ENCODE measurements at places on chromosomes 3 and 15.

GRCh38 chr3:108862865-108863798 is 40.5 kb downstream of the TRAT1 start:
- peak; percentile 59 for DNase-seq

GRCh38 chr15:32873284-32874114 is 155.7 kb downstream of the GREM1 start:
- peak; percentile 68 for DNase-seq

DNA sequence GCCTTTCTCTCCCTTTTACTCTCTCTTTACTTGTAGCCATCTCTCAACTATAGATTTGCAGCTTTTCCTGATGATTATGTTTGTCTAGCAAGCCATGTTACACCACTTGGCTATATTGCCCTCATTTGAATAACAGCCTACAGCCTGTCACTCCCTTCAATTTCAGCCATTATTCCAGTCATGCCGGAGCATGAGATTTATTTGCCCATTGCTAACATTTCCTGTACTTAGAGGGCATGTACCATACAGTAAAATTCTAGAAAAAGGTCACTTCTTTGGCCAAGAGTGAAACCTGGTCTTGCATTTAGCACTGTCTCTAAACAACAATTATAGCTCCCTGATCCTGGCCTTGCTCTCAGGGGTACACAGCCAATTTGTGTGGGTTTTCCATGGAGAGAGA is 221.7 kb upstream of the TMC3 start:
- DNase-seq = no peak

DNA sequence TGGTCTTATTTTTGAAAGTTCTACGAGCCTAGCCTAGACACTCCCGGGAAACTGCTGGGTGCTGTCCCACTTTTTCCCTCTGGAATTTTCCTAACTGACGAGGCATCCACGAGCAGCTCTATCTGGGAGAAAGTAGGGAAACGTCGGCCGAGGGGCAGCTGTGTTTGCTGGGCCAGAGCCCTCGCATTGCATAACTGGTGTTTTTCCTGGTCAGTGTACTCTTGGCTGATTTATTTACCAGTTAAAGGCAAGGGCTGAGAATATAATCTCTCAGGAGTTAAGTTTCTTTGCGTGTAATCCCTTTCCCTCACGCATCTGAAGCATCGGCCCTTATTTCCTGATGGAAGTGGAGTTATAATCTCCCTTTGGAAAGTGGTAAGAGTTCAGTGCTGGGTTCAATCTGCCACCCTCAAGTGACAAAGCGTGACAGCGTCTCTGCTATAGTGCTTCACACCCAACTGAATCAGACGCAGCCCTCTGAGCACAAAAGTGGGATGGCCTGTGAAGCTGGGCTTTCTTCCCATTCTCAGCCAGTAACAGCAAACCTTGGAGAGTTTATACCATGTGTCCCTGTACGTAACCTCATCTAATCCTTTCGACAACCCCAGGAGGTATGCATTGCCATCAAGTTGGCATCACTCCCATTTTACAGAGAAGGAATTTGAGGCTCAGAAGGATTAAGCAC is 311.5 kb downstream of the RORA start:
- DNase-seq = peak; percentile 31

DNA sequence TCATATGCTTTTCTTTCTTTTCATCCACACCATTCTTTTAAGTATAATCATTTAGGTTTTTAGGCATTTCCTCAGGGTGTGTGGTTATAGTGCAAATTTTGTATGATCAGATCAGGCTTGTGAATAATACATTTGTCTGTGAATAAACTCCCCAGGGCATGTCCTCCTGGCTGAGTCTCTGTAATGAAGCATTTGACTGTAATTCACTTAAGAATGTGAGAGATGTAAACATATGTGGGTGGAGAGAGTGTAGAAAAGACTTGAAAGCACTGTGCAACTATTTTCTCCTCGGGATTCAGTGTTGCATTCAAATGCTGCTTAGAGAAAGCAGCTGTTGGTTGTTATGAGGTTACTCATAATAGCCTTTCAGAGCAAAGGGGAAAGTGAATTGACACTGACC is 996.5 kb downstream of the TUSC7 start:
- DNase-seq = peak; percentile 97

DNA sequence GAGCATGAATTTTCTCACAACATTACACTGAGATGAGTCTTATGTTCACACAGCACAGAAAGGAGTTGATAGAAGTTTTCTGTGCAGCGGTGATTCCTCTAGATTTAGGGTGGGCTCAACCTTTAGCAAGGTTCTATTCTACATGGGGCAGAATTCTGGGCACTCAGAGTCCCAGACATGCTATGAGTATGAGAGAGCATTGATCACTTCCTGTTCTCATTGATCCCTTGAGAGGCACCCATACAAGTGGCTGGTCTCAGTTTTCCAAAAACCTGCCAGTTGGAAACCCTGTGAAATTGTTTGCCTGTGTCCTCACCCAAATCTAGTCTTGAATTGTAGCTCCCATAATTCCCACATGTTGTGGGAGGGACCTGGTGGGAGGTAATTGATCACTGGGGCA is 112.5 kb upstream of the NR2F2 start:
- no peak for DNase-seq

DNA sequence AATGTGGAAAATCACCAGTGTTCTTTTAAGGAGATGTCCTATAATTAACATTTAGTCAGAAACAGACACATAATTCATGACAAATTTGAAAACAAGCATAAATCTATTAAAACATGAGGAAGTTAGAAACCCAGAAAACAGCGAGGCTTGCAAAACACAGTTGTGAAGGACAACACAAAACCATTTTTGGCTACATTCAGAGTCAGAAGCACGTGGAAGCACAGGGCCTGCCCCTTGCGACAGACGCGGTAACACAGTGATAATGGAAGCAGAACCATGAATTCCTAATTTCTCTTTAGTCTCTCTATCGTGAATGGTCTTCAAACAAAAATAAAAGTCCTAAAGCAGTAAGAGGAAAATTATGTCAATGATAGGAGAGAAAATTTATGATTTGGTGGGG is 12.2 kb downstream of the NCEH1 start:
- DNase-seq = no peak

GRCh38 chr3:99500485-99500884 is 137.9 kb upstream of the COL8A1 start:
- DNase-seq = no peak

DNA sequence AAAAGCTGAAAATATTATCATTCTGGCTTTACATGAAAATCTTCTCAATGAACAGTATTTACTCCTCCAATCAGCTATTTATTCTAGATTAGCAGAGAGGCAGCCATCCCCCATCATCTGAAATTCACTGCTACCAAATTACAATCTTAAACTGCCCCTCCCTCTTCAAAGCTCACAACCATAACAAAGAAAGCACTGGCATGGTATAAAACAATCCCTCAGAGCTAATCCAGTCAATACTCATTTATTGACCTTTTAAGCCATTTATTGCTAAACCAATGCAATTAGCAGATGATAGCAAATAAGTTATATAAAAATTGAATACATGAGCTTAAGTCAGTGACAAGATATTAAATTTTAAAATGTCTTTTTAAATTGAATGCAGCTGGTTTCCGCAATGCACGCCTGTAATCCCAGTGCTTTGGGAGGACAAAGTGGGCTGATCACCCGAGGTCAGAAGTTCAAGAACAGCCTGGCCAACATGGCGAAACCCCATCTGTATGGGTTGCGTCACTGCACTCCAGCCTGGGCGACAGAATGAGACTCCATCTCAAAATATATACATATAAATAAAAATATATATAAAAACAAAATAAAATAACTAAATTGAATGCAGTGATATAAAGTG is 12.1 kb downstream of the SLC4A7 start:
- DNase-seq = peak; percentile 15

- no peak for DNase-seq
Observed at GRCh38 chr3:56787784-56788256, 13.9 kb downstream of the ARHGEF3 start.

GRCh38 chr3:195150181-195151118 is 120.5 kb downstream of the XXYLT1 start:
- peak; percentile 36 for DNase-seq

- no peak for DNase-seq
Observed at GRCh38 chr3:144164352-144164751, 192.7 kb downstream of the DIPK2A start.

- peak; percentile 95 for DNase-seq
Observed at GRCh38 chr3:128080323-128081080, 28.3 kb downstream of the SEC61A1 start.

DNA sequence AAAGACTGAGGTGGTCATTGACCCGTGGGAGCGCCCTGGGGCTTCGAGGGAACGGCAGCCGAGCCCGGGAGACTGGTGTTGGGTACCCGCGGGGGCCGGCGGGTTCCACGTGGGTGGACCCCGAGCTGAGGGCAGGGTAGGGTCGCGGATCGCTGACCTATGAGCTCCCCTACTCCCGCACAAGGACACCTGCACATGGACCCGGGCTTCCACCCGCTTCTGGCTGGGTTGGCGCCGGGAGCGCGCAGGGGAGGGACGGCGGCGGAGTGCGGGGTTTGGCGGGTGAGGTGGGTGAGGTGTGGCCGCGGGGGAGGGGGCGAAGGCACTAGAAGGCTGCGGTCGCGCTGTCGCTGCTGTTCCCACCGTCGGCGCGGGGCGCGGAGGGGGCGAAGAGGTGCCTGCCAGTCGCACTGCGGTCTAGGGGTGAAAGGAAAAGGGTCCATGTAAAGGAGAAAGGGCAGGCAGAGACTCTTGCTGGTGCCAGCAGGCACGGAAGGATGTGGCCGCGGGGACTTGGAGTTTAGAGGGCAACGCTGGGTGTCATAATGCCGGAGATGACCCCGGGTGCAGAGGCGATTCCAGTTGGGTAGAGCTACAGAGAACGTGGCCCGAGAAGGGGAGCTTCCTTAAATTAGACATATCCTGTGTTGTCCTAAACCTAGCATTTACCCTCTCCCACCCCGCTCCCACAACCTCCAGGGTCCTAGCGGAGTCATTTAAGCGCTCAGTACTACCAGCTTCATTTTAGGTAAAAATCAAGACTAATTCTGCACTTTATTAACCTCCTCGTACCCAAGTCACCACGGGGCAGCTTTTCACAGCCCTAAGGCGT is 245.9 kb upstream of the TOPAZ1 start:
- no peak for DNase-seq

DNA sequence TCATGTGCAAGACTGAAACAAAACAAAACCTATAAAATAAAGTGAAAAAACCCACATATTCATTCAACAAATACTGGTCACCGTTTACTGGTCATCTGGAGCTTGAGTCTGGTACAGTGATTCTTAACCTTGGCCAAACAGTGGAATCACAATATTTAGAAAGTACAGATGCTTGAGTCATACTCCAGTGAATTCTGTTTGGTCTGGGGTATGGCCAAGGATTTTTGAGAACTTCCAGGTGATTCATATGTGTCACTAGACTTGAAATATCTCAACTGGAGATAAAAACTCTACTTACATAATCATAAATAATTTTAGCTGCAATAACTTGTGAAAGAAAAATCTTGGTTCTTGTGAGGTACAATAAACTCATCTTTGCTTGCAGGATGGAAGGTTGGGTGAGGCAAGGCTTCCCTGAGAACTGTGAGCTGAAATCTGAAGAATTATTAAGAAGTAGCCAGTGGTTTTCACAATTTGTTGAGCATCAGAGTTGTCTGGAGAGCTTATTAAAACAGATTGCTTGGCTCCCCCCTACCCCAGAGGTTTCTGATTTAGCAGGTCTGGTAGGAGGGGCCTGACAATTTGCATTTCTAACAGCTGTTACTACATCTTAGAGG is 9.6 kb downstream of the NEK11 start:
- peak; percentile 82 for DNase-seq

GRCh38 chr3:134707908-134708597 is 57.2 kb upstream of the KY start:
- peak; percentile 79 for DNase-seq

- DNase-seq = peak; percentile 43
Observed at GRCh38 chr15:40763801-40764628, at the start of gene GCHFR. Gene GCHFR (plus strand): TSS chr15:40764068. CDS start chr15:40764181, 113 bp downstream.

DNA sequence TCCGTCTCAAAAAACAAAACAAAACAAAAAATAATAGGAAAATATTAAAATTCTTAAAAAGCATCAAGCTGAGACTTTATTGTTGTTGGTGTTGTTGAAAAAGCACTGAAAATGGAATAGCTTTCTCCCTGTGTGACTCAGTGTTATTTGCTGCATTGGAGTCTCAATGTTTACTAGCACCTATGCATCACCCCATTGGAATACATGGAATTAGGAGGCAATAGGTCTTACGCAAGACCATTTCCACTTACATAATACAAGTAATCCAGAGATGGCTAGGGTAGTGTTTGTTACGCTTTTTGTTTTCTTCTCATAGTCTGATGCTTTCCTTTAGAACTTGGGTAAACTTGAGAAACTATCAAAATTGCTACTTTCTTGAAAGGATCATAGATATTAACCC is 15.2 kb downstream of the GXYLT2 start:
- DNase-seq = peak; percentile 75

- no peak for DNase-seq
Observed at GRCh38 chr3:118479376-118479775, 555.3 kb downstream of the IGSF11 start.

DNA sequence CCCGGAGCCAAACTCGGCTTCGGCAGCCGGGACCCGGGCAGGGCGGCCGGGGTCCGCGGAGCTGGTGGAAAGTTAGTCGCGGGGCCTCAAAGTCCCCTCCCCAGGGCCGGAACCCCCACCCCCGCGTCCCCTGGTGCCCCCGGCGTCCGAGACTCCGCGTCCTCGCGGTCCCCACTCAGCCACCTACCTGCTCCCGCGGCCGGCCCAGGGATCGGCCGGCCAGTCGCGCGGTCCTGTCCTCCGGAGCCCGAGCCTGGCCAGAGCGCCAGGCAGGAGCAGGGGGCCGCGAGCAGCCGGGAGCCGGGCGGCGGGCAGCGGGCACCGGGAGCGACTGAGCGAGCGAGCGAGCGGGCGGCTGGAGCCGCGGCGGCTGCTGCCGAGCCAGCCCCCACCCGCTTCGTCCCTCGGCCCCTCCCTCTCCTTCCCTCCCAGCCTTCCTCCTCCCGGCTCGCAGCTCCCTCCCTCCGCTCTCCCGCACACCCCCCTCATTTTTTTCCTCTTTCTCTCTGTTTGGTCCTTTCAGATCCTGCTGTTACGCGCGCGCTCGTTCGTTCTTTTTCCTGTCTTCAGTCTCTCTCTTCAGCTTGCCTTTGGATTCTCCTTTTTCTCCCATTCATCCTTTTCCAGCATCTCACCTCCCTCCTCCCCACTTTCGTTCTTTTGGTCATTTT is at the start of gene MEGF11:
TSS of gene MEGF11 (minus strand) at position 333 of the 671 bp plus-strand sequence. CDS start 125,347 bp downstream, outside the sequence.
- peak; percentile 24 for DNase-seq

DNA sequence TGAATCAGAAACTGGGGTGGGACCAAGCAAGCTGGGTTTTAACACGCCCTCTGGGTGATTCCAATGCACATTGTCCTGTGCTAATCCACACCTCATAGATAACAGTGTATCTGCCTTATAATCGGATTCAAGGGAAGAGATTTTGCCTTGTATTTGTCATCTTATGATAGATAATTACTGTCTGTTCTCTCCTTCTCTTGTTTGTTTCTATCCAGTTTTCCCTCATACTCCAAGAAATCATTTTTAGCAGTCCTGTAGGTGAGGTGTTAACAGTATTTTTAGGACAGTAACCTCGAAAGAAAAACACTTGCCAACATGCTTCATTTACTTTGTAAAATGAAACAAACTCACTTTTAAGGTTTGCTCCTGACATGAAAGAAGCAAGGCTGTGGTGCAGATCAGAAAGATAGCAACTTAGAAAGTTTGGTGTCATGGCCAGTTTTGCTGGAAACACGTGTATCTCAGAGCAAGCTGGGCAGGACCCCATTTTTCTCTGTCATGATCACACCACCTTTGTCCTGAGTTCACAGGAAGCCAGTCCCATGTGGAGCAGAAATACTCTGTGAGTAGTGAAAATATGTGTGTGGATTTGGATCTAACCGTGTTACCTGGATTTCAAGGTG is 72.6 kb downstream of the TRAK1 start:
- DNase-seq = no peak

Measured in fibroblast of upper back skin (primary cell).